ENCODE measurements at places on chromosomes 6 and 20. TPM values are rescaled to one million over a fixed set of nuclear protein-coding genes. Genes with fewer than 3 reads are reported as not detected.

Gene E2F3
- total RNA-seq = 4.5 TPM

Gene COL9A3
- total RNA-seq = 3.0 TPM

Gene SYCP2
- total RNA-seq = under 0.01 TPM

Gene FBXO5
- total RNA-seq = 27.1 TPM

Gene CDH22
- not detected for total RNA-seq
